ENCODE measurements at places on chromosomes 7 and 10. TPM values are rescaled to one million over a fixed set of nuclear protein-coding genes. Genes with fewer than 3 reads are reported as not detected.
A peak's percentile ranks its signal among the peaks of the same experiment; 100 is the strongest.

- H3K27ac ChIP-seq = no peak overlapping the region
- DNase-seq = no peak
- no peaks in the 10 kb centered on the region for H3K27me3 ChIP-seq
- H3K4me3 ChIP-seq = no peak overlapping the region
Measured at GRCh38 chr10:62637249-62638061, 167.1 kb upstream of the ADO start.

The OR2A2 gene
- not detected for total RNA-seq

DNA sequence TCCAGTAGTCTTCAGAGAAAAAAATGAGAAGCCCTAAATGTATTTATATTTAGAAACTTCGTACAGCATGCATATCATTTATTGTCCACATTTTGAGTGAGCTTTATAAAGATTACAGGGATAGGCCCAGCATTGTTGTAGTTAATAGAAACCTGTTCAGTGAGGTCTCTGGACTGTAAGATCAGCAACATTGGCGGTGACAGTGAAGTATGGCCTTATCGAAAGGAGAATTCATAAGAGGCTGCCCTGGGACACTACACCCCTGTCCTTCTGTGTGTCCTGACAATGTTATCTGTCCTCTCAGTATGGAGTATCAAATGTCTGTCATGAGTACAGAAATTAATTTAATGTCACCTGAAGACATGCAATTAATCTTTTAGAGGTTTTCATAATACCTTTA lies 57.2 kb downstream of the SHH start:
- no peak overlapping the region for H3K4me3 ChIP-seq
- no peaks in the 10 kb centered on the region for H3K27me3 ChIP-seq
- no peak for DNase-seq
- H3K36me3 ChIP-seq = peaks cover 51% of the 10 kb centered on the region
- H3K27ac ChIP-seq = no peak overlapping the region
- H3K4me1 ChIP-seq = peaks cover 15% of the 10 kb centered on the region

GRCh38 chr10:101766753-101767599 lies 8.9 kb downstream of the FGF8 start:
- H3K27me3 ChIP-seq = no peaks in the 10 kb centered on the region
- no peak overlapping the region for H3K27ac ChIP-seq
- peaks cover 15% of the 10 kb centered on the region for H3K4me1 ChIP-seq
- DNase-seq = peak; percentile 50
- H3K36me3 ChIP-seq = peaks cover 36% of the 10 kb centered on the region

The AGAP9 gene
- 17.7 TPM for total RNA-seq

The SORCS3 gene
- not detected for total RNA-seq

DNA sequence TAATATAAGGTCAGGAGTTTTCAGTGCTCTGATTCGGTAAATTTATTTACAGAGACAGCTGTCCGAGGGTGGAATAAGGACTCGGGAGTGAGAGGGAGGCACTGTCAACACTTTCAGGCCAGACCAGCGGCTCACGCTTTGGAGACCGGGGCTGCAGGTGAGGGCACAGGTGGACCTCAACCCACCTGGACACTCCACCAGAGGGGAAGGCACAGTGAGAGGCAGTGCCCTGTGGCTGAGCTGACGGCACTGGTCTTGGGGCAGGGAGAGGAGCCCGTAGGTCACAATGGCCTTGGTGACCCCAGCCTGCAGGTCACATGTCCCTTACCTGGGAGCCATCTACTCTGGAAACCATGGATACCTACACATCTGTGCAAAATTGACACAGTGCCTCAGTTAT lies 315.1 kb downstream of the ADARB2 start:
- DNase-seq = no peak
- peaks cover 4% of the 10 kb centered on the region for H3K4me1 ChIP-seq
- no peak overlapping the region for H3K4me3 ChIP-seq
- H3K27ac ChIP-seq = no peak overlapping the region

- H3K27me3 ChIP-seq = peaks cover 5% of the 10 kb centered on the region
- no peak overlapping the region for H3K27ac ChIP-seq
- H3K4me3 ChIP-seq = no peak overlapping the region
- H3K36me3 ChIP-seq = no peaks in the 10 kb centered on the region
- peaks cover 3% of the 10 kb centered on the region for H3K4me1 ChIP-seq
Measured at GRCh38 chr7:134513169-134513752, 14.1 kb upstream of the AKR1B10 start.

The UPK3B gene
- 1.2 TPM for total RNA-seq

DNA sequence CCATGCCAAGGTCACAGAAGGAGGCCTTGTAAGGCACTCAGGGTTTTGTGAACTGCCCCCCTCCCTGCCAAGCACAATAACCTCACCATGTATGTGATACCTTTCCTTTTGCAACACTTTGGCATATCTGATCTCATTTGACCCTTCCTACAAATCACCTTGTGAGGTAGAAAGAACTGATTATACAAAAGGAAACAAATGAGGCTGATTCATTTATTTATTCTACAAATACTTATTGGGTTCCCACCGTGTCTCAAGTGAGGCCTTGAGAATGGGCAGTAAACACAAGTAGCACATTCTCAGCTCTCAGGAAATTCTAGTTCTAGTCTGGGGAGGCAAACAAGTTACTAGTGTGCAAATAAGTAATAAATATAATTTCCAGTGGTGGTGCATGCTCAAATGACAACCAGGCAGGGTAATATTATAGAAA lies 19.6 kb downstream of the PLCE1 start:
- no peak overlapping the region for H3K4me3 ChIP-seq
- DNase-seq = no peak
- H3K27me3 ChIP-seq = no peaks in the 10 kb centered on the region
- H3K36me3 ChIP-seq = peaks cover 28% of the 10 kb centered on the region
- H3K27ac ChIP-seq = no peak overlapping the region

DNA sequence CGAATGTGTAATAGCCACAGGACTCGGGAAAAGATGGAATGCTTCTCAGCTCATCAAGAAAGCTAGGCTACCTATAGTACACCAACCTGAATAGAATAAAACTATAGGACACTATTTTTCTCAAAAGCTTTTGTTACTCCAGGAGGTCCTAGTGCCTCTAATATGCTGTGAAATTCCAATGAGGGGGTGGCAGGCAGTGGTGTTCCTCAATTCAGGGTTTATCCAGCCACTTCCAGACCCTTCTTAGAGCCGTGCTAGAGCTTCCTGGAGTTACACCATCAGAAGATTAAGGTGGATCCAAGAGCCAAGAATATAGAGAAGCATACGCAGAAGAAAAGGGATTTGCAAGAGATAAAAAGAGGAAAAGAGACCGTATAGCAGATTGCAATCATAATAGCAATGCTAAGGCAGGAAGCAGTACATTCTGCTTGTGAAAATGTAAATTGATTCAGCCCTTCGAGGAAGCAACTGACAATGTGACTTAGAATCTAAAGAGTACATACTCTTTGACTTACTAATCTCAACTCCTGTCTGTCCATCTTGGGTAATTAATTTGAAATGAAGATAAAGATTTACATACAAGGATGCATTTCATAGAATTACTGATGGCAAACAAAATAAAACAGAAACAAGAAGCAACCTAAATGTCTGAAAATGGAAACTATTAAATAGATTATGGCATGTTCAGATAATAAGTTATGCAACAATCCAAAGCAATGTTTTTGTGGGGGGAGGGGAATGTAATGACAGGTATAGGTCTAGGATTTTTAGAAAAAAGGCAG lies 2.1 kb downstream of the ST8SIA6 start:
- peak; percentile 67 for DNase-seq
- H3K36me3 ChIP-seq = peaks cover 6% of the 10 kb centered on the region
- H3K27me3 ChIP-seq = peaks cover 28% of the 10 kb centered on the region
- no peak overlapping the region for H3K27ac ChIP-seq
- H3K4me3 ChIP-seq = peak overlapping the region; percentile 82

The EBLN1 gene
- not detected for total RNA-seq

The STAG3 gene
- total RNA-seq = 2.1 TPM

- H3K36me3 ChIP-seq = no peaks in the 10 kb centered on the region
- peak overlapping the region; percentile 69 for H3K27ac ChIP-seq
- DNase-seq = peak; percentile 83
- no peaks in the 10 kb centered on the region for H3K4me1 ChIP-seq
Measured at GRCh38 chr7:27110186-27111031, 7.9 kb upstream of the HOXA2 start.

GRCh38 chr7:143046426-143046851 lies 5.7 kb upstream of the OR6V1 start:
- H3K27me3 ChIP-seq = peaks cover 57% of the 10 kb centered on the region
- no peak for DNase-seq
- H3K4me3 ChIP-seq = no peak overlapping the region
- H3K36me3 ChIP-seq = no peaks in the 10 kb centered on the region
- H3K27ac ChIP-seq = no peak overlapping the region
- peaks cover 4% of the 10 kb centered on the region for H3K4me1 ChIP-seq

- no peaks in the 10 kb centered on the region for H3K27me3 ChIP-seq
- no peaks in the 10 kb centered on the region for H3K4me1 ChIP-seq
- no peaks in the 10 kb centered on the region for H3K36me3 ChIP-seq
- no peak overlapping the region for H3K27ac ChIP-seq
- peak; percentile 81 for DNase-seq
- H3K4me3 ChIP-seq = no peak overlapping the region
Measured at GRCh38 chr7:46131916-46132795, 211.1 kb upstream of the IGFBP3 start.

DNA sequence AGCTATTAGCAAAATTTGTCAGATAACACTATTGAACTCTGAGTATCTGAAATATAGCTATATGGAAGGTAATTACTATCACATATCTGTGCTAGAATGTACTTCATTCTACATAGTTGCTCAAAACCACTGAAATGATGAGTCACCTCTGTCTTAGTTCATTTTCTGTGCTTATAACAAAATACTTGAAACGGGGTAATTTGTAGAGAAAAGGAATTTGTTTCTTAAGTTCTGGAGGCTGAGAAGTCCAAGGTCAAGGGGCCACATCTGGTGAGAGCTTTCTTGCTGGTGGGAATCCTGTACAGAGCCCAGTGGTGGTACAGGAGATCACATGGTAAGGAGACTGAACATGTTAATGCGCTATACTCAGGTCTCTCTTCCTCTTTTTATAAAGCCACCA lies 41.9 kb upstream of the TNKS2 start:
- H3K27ac ChIP-seq = no peak overlapping the region
- no peak overlapping the region for H3K4me3 ChIP-seq
- no peaks in the 10 kb centered on the region for H3K27me3 ChIP-seq
- H3K36me3 ChIP-seq = no peaks in the 10 kb centered on the region

The MOGAT3 gene
- 1.0 TPM for total RNA-seq

DNA sequence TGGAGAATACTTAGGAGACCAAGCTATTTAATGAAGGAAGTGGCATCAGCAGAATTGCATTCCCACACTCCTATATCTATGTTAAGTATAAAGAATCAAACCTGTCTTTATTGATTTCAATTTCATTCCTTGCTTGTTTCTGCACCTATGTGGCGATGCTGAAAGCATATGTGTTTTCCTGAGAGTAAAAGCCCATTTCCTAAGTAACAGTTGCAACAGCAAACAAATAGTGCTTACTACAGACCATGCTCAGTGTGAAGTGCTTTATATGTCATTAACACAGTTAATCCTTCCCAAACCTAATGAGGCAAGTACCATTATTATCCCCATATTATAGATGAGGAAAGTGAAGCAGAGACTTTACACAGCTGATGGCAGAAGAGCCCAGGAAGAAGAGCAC lies 552.1 kb downstream of the PARD3 start:
- no peaks in the 10 kb centered on the region for H3K4me1 ChIP-seq
- H3K4me3 ChIP-seq = no peak overlapping the region
- no peak for DNase-seq

The SCART1 gene
- 0.29 TPM for total RNA-seq

DNA sequence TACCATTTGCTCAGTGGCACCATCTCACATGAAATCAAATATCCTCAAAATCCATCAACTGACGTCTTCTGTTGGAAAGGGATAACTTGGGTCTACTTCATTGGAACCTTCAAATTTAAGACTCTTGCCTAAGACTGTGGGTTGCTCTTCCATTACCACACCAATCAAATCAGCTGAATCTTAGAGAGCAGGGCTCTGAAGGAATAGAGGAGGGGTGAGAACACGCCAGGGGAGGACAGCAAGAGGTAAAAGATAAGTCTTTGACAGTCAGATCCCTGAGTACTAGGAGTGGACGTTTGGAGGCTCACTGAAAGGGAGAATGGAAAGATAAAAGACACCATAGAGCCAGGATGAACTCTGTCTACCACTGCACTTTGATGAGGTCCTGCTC lies 107.5 kb downstream of the CCDC71L start:
- DNase-seq = no peak
- no peak overlapping the region for H3K27ac ChIP-seq
- no peaks in the 10 kb centered on the region for H3K4me1 ChIP-seq
- no peaks in the 10 kb centered on the region for H3K36me3 ChIP-seq
- H3K4me3 ChIP-seq = no peak overlapping the region

The GARS1 gene
- 121 TPM for total RNA-seq
